ENCODE measurements at places on chromosomes 3 and 15. TPM values are rescaled to one million over a fixed set of nuclear protein-coding genes. Genes with fewer than 3 reads are reported as not detected.

Gene CCR3
- not detected for total RNA-seq

Gene DTX3L
- total RNA-seq, result 7.6 TPM

Gene GREM1
- total RNA-seq, result 10.6 TPM

Gene TMEM212
- not detected for total RNA-seq

Gene GALNT15
- 0.05 TPM for total RNA-seq

Gene IGSF10
- 0.53 TPM for total RNA-seq

Gene P2RY12
- not detected for total RNA-seq

Gene GP9
- total RNA-seq, result not detected

Gene CACNA1D
- 0.61 TPM for total RNA-seq

Gene JAGN1
- total RNA-seq, result 79.6 TPM

Gene KNG1
- 0.07 TPM for total RNA-seq

Gene GOLGA6D
- total RNA-seq, result 0.03 TPM

Gene SI
- not detected for total RNA-seq

Gene CASR
- total RNA-seq, result not detected

Gene LSMEM2
- 0.09 TPM for total RNA-seq

Gene CIDEC
- 10.4 TPM for total RNA-seq

Gene TMCO5A
- total RNA-seq, result not detected

Gene NLGN1
- total RNA-seq, result not detected

Gene COL7A1
- total RNA-seq, result 208 TPM

Gene C2CD4A
- 0.05 TPM for total RNA-seq

Gene PLS1
- total RNA-seq, result 11.8 TPM

Gene TBC1D5
- 16.3 TPM for total RNA-seq

Gene SNTN
- total RNA-seq, result not detected

Gene SLC2A2
- total RNA-seq, result not detected

Gene SNX4
- total RNA-seq, result 20.5 TPM

Gene UACA
- 51.4 TPM for total RNA-seq

Gene SGO1
- 13.8 TPM for total RNA-seq

Gene RFT1
- total RNA-seq, result 27.7 TPM

Gene SPINK8
- total RNA-seq, result not detected

Gene ARNT2
- 18.7 TPM for total RNA-seq

Gene ACAD11
- total RNA-seq, result 5.2 TPM

Gene GOLGA8B
- 18.3 TPM for total RNA-seq

Gene ZNF774
- total RNA-seq, result 0.62 TPM

Gene ZNF639
- 22.4 TPM for total RNA-seq

Gene GXYLT2
- total RNA-seq, result 1.6 TPM

Gene CTNNB1
- total RNA-seq, result 190 TPM

Gene OXSM
- 18.1 TPM for total RNA-seq

Gene SKOR1
- 0.05 TPM for total RNA-seq

Gene STAC
- 2.5 TPM for total RNA-seq

Gene CPNE4
- 4.0 TPM for total RNA-seq

Gene PROK2
- not detected for total RNA-seq

Gene ISL2
- total RNA-seq, result 4.7 TPM

Gene EFL1
- total RNA-seq, result 28.6 TPM

Gene CAMP
- total RNA-seq, result not detected

Gene SETMAR
- total RNA-seq, result 7.9 TPM

Gene GPR15
- total RNA-seq, result not detected

Measured in A549 treated with CORT108297 at 1 μM for 4 hours (cell line).